ENCODE measurements at places on chromosomes 11 and 22.
A peak's percentile ranks its signal among the peaks of the same experiment; 100 is the strongest.

DNA sequence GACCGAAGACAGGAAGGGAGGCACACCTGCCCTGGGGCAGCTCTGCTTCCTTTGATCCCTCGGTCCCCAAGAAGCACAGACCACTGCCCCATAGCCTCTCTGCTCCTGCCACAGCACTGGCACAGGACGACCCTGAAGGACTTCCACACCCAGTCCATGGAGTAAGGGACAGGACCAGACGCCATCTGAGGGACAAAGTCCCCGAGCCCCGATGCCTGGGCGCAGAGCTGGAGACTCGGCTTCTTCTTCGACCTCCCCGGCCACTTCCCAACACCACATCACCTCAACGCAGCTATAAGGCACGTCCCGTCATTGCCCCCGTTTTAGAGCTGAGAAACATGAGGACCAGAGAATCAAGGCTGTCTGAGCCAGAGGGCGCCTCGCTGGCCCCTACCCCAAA lies 310.5 kb downstream of the BRD1 start:
- DNase-seq = no peak

DNA sequence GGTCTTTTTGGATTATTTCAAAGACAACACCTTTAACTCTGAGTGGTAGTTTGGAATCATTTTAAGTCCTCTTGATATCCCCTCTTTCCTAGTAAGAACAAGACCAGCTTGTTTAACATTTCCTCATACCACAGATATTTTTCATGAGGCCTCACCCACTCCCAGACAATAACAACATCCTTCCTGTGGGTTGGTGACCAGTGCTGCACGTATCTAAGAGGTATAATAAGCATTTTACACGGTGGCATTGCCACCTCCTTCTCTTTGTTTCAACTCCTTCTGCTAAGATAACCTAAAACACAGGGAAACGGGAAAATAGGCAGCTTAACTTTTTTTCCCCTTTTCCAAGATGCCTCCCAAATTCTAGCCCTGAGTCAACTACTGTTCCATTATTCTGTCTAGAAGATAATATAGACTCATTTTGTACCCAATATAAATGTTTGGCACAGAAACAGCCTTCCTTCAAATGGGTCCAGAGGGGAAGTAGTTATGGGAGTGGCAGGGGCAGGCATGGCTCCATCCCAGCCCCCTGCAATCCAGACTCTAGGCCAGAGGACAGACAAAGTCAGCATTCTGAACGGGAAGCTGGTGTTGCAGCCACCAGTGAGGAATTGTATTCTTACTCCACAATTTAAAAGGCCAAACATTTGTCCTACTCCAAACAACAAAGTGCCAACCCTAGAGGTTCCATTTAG lies 28.5 kb downstream of the MAML2 start:
- DNase-seq = no peak

DNA sequence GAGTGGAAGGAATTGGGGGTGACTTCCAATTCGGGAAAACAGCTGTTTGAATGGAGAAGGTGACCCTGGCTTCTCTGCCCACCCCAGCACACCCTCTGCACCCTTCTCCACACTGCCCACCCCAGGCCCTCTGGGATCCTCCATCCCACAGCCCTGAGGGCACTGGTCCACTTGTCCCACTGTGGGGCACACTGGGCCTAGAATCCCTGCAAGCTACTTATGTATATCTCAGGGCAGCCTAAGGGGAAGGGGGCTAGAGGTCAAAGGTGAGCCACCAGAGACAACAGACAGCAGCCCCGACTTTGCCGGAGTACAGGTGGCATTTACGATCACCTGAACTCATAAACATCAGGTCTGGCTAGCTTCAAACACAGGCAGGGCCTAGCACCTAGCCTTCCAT lies 673 bp upstream of the SCUBE2 start:
- DNase-seq = no peak

- DNase-seq = no peak
Observed at GRCh38 chr11:96576383-96576782, 186.6 kb downstream of the JRKL start.

DNA sequence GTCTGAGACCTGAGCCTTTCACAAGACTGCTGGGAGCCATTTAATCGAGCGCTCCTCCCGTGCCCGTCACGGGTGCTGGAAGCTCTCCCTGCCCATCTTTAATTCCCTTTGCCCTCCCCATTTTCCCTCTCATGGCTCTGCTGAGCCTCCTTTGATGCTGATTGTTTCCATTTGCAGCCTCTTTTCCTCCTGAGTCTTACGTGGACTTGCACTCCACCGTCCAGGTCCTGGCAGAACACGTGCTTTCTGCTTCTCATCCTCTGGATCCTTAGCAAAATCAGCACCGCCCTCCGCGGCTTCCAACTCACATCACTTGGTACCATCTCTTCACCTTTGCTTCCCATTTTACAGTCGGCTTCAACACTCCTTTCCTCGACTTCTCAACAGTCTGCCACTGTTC lies 7.3 kb downstream of the IFT27 start:
- no peak for DNase-seq

DNA sequence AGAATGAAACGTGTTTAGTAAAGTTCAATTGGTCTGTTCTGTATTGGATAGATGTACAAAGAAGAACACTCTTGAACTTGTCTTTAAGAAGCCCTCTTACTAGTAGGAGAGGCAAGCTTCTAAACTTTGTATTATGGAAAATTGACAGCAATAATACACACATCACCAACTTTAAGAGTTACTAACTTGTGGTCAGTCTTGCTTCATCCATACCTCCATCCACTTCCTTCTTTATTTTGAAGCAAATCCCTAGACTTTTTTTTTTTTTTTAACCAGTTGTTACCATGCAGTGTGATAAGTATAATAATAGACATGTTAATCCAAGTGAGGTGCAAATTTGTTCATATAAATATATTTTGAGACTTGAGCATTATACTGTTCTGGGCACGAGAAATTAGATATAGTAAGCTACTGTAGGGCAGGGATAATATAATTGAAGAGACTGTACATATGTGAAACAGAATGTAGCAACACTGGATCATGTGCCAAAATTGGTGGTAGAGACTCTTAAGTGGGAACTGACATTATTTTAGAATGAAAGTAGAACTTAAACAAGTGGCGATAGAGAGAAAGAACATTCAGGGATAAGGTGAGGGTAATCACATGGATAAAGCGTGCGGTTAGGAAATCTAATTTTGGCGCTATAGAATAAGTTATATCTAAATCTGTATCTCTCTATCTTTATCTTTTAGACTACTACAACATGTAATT lies 6.5 kb downstream of the FAR1 start:
- no peak for DNase-seq

DNA sequence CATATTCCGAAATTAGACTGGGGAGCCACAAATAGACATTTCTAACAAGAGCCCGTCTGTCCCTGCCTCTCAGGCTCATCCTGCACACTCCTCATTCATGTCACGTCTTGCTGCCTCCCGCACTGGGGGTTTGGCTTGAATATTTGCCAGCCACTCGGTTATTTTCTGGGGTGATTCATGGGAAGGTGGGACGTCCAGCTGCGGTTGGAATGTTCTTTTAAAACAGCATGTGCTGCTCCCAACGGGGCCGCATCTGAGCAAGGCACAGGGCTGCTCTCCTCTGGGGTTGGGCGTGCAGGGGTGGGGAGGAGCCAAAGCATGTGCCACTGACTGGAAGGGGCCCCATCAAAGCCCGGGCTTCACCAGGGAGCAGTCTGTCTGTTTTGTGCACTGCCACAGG lies 25.9 kb upstream of the SLC5A4 start:
- no peak for DNase-seq

GRCh38 chr11:126405374-126405773 lies 49.9 kb downstream of the ST3GAL4 start:
- DNase-seq = no peak

GRCh38 chr11:70603114-70603755 lies 204.9 kb downstream of the CTTN start:
- no peak for DNase-seq

DNA sequence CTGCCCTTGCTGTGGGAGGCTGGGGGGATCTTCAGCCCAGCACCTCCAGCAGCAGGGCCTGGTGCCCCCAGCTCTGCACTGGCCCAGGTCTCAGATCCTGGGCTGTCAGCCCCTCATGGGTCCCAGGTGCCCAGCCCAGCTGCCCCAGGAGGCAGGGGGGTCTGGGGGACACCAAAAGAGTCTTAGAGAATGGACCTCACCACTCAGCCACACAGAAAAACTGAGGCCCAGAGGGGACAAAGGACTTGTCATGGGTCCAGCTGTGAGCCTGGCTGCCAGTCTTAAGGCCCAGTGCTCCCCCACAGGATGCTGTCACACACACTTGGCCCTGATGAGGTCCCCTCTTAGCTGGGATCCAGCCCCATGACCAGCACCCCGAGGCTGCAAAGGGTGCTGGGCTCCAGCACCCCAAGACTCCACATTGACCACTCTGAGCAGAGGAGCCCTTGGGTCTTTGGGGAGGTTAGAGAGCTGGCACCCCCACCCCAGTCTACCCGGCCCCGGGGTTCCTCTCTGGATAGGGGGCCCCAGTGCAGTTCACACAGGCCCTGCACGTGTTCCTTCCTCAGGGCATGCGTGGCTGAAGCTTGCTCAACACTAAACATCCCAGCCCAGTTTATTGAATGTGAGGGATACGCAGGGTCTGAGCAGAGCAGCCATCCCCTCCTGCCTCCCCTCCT lies 54.4 kb downstream of the IGLL5 start:
- peak; percentile 4 for DNase-seq

DNA sequence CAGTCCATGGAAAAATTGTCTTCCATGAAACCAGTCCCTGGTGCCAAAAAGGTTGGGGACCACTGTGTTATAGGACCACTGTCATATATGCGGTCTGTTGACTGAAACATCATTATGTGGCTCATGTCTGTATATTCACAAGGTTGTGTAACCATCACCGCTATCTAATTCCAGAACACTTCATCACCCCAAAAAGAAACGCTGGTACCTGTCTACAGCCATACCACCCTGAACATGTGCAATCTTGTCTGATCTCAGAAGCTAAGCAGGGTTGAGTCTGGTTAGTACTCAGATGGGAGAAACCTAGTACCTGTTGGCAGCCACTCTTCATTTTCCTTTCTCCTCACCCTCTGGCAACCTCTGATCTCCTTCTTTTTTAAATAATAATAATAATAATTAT lies 12.9 kb upstream of the PIK3IP1 start:
- DNase-seq = no peak

- no peak for DNase-seq
Observed at GRCh38 chr11:123690485-123690884, 36.1 kb upstream of the SCN3B start.

DNA sequence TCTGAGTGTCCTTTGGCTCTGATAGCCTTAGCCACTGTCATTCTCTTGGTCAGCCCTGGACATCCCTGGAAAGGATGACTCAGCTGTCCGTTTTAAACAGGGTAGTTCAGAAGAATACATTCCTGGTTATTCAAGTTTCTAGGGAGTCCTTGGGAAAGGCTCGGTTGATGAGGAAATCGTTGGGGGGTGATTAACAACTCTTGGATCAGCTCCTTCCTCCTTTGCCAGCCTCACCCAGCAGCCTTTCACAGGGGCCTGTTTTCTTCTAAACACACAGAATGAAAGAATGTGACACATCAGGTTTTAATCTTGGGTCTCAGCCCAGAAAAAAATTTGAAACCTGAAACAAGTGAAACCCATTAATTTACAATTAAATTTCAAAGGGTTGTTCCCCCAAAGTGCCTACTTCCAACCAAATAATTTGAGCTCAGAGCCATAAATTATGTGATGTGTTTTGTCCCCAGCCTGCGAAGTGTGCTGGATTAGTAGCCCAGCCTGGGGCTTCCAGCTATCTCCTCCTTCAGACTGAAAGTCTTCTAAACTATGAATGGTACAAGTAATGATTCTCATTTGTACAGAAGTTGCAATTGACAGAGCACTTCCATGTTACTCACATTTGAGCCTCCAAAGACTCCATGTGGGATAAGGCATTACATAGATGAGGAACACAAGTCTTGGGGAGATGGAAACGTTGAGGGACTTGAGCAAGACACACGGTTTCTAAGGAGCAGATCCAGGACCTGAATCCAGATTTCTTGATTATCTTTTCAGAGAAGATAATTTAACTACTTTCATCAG lies 19.3 kb upstream of the MRGPRX2 start:
- no peak for DNase-seq

Data from pancreas (tissue), 10 donors.